ENCODE measurements at places on chromosomes 12 and 14.

- DNase-seq = no peak
Observed at GRCh38 chr12:92290886-92291285, 145.2 kb upstream of the BTG1 start.

DNA sequence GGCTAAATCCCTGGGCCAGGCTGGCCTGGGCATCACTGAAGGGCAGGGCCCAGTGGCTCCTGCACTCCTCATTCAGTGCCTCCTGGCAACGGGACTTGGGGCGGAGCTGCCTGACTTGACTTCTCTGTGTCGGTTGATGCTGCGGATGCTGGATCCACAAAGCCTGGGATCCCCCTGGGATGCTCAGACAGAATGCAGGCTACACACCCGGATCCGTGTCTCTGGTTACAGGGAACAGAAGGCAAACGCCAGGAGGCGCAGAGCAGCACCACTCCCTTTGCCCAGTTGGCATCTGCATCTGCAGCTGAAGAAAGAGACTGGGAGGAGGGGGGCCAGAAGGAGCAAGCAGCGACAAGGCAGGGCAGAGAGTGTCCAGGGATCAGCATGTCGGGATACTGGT lies 154.5 kb upstream of the FKBP4 start:
- DNase-seq = no peak

DNA sequence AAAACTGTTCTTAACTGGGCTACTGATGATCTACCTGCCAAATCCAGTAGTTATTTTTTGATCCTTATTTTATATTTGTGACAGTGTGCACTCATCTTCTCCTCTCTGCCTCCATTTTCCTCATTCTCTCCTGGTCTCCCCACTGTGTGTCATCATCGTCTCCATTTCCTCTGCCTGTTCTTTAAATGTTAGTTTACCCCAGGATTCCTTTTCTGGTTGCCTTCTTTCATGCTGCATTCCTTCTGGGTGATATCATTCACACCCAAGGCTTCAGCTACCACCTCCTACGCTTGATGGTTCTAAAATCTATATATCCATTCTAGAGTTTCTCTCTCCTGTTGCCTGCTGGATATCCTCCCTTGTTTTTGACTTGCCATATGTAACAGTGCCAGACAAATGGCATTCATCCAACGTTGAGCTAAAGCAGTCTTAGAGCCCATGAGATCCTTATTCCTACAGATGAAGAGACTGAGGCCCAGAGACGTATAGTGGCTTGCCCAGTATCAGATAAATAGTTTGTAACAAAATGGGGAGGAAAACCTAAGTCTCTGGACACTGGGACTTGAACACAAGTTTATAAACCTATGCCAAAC lies 109.5 kb downstream of the DIP2B start:
- no peak for DNase-seq

GRCh38 chr12:60070552-60070951 lies 474.7 kb downstream of the SLC16A7 start:
- DNase-seq = no peak

DNA sequence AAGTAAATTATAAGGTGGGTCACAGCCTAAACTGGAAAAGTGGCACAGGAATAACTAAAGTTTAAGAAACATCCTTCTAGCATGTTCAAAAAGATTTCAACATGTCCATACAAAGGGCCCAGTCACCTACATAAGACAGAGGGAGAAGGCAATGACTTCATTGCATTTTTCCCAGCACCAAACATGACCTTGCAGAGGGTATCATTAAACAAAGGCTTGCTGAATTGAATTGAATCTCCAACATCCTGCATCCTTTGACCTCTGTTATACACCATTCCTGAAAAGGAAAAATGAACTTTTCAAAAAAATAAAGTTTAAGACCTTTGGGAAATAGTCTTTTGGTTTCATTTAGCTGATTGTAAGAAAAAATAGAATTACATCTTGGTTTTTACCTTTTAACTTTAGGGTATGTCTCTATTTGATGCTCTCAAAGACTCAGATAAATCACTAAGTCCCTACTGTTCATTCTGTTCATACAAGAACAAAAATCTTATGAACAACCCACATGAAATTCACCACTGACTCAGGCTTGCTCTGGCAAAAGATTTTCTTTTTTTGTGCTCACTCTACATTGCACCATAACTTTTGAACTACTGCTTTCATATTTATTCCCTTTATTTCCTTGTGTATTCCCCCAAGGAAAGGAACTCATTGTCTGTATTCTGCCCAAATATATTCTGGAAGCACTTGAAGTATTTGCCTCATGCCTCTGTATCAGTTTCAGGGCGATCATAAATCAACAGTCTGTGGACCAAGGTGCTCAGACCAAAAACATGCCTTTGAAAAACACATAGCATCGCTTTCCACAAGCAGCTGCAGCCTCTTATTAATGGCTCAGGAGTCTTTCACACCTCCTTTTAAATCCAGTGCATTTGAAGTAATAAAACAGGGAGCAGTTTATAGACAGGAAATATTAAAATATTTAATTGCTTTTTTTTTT lies 121.7 kb downstream of the DUSP6 start:
- DNase-seq = no peak

- no peak for DNase-seq
Observed at GRCh38 chr12:1552171-1552570, 42.2 kb downstream of the FBXL14 start.

GRCh38 chr12:52636592-52637258 lies 15.3 kb downstream of the KRT2 start:
- DNase-seq = no peak

DNA sequence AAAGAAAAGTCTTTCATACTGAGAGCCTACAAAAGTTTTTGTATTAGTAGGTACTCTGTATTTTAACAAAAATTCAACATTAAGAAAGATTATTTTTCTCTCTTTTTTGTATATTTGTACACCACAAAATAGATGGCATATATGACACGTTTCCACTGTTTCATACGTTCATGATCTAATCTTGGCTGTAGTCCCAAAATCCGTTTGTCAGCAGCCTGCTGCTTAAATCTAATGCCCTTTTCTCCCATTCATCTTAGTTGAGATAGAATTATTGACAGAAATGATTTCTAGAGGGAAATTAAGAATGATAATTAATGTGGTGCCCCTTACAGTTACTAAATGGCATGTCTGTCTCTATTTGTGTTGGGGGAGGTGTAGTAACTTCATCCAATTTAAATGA lies 140.7 kb upstream of the NOVA1 start:
- no peak for DNase-seq

DNA sequence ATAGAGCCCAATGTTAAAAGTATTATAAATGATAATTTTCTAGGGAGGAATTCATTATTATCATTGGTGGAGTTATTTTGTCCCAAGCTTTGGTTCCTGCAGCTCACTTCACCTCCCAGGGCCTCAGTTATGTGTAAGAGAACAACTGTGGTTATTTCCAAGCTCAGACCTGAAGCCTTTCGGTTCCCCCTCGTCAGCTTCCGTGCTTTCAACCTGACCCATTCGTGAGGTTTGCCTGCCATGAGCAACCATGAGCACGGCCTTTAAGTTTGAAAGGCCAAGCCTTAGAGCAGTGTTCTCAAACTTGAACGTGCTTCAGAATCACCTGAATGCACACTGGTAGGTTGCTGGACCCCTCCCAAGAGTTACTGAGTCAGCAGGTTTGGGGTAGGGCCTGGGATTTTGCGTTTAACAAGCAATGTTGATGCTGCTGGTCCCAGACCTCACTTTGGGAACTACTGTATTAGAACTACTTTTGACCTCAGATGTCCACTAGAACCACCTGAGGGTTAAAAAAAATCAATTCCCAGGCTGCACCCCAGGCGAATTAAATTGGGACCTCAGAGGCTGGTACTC lies 133.0 kb upstream of the PRMT8 start:
- no peak for DNase-seq
